Posterior cingulate gyrus (tissue), 11 donors: ENCODE measurements at places on chromosomes 1 and 21.
A peak's percentile ranks its signal among the peaks of the same experiment; 100 is the strongest.

DNA sequence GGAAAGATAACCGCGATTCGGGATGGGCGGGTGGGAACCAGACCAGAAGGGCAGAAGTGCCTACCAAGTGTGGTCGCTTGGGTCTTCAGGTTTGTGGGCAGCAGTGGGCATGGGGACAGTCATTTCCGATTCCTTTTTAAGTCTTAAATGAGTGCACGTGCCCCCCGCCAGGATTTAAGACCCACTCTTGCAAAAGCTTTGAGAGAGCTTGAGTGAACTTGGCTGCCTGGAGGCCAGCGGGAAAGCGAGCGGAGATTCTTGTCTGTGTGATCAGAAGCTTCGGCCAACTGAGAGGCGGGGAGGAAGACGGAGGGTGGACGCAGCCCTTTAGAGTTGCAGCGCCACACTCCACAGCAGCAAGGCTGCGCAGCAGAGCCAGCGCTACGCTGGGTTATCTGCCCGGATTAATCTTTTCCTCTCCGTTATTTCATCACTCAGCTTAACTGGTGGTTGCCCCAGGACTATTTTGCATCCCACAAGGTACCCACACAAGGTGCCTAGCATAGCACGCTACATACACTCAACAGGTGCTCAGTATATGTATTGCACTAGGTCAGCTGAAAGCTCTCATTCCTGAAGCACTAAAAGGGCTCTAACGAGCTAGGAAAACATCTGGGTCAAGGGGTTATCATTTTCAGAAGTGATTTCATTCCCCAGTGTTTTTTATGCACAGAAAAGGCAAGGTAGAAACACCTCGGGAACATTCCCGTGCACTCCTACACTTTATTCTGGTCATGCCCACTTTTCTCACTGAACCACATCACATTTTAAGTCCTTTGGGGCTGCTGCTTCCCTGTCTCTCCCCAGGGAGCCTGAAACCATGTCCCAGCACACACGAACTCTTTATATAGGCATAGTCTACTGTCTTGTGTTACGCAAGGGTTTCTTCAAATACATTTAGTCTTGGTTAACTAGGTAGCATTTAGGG is 1.5 kb upstream of the BATF3 start:
- peak; percentile 37 for DNase-seq

DNA sequence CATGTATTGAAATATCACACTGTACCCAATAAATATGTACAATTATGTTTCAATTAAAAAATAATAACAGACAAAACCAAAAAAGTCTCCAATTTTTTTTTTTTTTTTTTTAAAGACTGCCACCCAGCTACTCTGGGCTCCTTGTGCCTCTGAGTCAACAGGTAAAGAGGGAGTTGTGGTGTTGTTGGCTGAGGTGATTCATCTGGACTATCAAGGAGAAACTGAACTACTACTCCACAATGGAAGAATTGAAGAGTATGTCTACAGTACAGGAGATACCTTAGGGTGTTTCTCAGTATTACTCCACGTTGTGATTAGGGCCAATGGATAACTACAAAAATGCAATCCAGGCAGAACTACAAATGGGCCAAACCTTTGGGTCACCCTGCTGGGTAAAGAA is 67.9 kb downstream of the SCMH1 start:
- no peak for DNase-seq

- DNase-seq = no peak
These were observed 115.2 kb downstream of the TGFBR3 start for GRCh38 chr1:91770667-91771268.

- no peak for DNase-seq
These were observed 4.3 kb downstream of the HNRNPU start for GRCh38 chr1:244860078-244860477.

DNA sequence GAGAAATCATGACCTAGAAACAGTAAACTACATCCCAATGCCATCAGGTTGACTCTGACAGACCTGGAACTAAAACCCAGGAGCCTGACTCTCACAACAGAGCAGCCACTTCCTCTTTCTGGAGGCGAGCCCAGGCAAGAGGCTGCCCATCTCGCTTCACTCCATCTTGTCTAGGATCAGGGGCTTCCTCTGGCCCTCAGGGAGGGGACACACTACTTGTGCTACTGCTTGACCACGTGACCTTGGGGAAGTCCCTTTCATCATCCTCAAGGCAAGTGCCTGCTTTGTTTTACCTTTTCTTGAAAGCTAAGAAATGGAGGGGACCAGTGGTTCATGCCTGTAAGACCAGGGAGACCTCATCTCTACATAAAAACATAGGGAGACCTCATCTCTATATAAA is 2.6 kb upstream of the TENT5B start:
- DNase-seq = no peak

GRCh38 chr1:66275083-66275482 is 258.9 kb upstream of the SGIP1 start:
- DNase-seq = no peak

- DNase-seq = no peak
These were observed 120.4 kb upstream of the IRF2BP2 start for GRCh38 chr1:234730475-234730769.

DNA sequence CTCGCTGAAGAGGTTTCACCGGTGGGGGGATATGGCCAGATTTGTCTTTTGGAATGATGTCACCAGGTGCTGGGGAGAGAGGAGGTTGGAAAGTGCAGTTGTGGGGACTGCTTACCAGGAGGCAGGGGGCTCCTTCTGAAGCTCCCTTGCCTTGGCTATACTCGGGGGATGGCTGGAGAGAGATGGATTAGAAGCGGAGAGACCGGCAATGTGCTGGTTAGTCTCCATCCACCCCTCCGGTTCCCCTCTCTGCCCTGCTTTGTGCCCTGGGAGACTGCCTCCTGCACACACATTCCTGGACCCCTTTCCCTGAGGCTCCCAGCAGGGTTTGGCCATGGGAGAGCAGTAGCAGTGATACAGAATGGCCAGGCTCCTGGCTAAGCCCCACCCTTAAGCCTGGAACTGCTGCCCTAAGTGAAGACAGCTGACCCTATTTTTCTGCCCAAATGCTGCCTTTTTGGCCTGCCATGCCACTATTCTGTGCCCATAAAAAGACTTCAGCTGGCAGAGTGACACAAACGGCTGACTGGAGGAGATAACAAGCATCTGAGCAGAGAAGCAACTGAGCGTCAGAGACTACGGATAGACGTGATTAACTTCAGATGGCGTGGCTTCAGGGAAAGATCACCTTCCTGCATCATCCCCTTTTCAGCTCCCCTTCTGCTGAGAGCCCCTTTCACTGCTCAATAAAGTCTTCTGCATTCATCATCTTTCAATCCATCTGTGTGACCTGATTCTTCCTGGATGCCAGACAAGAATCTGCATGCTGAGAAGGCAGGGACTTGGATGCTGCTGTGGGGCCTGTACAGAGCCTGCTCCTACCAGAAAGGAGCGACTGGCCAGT is 14.5 kb upstream of the VPS13D start:
- DNase-seq = no peak

DNA sequence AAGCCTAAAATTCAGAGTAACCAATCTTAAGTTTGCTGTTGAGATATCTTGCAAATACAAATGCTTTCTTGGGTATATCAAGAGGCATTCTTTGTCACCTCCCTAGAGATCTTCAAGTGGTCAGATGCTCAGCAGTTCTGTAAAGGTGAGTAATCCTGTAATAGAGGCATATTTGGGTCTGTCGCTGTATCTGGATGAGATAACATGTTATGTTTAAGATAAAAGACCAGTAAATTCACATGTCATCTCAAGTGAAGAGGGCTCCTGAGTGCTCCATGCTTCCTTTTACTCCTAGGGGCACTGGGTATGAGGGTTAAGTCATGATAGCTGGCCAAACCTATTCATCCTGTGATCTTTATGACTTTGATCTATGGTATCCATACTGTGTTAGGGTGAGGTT is 7.5 kb downstream of the CR2 start:
- DNase-seq = no peak

- no peak for DNase-seq
These were observed 47.0 kb downstream of the F5 start for GRCh38 chr1:169538998-169539871.

DNA sequence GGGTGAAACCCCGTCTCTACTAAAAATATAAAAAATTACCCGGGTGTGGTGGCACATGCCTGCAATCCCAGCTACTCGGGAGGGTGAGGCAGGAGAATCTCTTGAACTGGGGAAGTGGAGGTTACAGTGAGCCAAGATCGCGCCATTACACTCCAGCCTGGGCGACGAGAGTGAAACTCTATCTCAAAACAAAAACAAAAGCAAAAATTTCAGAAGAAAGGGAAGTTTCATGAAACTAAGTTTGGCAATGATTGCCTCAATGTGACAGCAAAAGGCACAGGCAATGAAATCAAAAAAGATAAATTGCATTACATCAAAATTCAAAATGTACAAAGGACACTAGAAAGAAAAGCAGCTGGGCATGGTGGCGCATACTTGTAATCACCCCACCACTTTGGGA is 40.1 kb downstream of the BTF3L4 start:
- no peak for DNase-seq

DNA sequence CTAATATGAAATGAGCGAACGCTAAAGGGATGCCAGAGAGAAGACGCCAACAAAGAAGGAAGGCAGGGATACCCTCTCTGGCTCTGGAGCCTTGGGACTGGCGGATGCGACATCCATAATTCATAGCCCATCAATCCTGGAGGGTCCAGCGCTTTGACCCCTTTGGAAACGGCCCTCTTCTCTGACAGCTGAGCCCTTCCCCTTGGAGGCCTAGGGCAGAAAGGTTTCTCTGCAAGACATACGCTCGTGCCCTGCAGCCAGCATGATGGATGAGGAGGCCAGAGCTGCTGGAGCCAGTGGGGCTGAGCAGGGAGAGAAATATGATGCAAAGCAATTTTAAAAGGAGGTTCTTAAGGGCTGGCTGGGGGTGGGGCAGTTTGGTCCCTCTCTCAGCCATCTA is 22.2 kb downstream of the OPTC start:
- DNase-seq = no peak

- no peak for DNase-seq
These were observed 31.3 kb upstream of the TRABD2B start for GRCh38 chr1:48028218-48029069.

DNA sequence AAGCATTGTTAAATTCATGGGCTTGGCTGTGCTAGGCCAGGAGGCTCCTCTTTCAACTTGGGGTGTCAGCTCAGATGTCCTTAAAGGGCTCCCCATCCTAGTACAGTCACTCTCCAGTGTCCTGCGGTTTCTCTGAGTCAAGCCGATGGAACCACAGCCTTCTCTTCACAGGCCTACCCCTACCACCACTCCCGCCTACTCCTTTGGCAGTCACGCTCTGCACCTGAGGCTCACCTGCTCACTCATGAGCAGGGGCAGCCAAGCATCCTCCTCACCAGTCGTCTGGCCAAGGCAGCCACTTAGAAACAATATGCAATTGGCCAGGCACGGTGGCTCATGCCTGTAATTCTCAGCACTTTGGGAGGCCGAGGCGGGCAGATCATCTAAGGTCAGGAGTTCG is 3.6 kb downstream of the ACOT7 start:
- DNase-seq = no peak

DNA sequence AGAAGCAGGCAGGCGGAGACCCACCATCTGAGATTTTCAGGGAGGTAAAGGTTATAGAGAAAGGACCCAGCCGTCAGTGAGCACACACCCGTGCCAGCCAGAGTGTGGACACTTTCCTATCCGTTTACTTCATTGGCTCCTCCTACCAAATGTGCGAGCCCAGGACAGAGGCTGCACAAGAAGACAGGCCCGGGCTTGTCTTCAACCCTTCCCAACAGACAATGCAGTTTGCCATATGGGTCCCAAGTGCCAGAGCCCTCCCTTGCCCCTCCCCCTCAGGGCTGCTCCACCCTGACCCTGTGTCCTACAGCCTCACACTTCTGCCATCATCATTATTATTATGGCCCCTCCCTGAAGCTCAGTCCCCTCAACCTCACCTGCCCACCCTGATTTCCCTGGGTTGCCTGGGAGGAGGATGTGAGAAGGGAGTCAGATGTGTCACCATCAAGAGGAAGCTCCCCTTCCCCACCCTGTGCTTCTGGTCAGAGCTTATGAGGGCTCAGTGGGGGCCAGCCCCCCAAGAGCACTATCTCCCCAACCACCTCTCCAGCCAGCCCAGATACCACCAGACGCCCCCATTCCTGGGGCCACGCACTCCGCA is 9.4 kb downstream of the LAPTM5 start:
- DNase-seq = peak; percentile 68

DNA sequence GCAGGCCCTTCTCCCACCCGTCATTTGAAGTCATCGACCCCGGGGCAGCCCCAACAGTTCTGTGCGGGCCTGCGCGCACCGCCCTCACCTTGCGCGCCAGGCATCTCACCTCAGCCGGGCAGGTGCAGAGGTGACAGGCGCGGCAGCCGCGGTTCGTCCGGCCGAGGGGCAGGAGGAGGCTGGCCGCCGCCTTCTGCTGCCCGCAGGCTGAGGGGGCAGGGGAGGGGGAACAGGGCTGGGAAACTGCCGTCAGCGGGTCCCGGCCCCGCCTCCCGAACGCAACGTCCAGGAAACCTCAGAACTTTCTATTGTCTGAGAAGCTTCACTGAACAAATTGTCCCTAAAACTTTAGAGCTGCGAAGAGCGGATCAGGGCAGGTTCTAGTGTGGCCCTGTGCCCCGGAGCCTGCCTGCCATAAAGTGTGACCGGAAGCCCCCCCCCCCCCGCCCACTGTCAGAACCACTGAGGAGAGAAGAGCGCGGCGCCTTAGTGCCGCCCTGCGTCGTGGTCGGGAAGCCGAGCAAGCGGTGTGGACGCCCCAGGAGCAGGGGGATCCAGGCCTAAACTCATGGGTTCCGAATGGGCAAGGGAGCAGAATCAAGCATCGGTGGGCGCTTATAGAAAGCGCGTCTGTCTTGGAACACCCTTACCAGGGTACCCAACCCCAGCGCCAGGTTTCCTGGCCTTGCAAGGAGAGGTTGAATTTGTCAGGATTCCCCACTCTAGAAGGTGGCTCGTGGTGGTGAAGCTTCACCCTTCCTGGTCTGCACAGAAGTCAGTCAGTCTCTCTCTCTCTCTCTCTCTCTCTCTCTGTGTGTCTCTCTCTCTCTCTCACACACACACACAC is 13.3 kb upstream of the TBX15 start:
- DNase-seq = no peak

- DNase-seq = no peak
These were observed 100.1 kb downstream of the HLX start for GRCh38 chr1:220979371-220979770.

- DNase-seq = peak; percentile 38
These were observed 63.6 kb downstream of the EPHB2 start for GRCh38 chr1:22773981-22774832.

- DNase-seq = no peak
These were observed 10.0 kb upstream of the TNFRSF8 start for GRCh38 chr1:12052997-12053686.

DNA sequence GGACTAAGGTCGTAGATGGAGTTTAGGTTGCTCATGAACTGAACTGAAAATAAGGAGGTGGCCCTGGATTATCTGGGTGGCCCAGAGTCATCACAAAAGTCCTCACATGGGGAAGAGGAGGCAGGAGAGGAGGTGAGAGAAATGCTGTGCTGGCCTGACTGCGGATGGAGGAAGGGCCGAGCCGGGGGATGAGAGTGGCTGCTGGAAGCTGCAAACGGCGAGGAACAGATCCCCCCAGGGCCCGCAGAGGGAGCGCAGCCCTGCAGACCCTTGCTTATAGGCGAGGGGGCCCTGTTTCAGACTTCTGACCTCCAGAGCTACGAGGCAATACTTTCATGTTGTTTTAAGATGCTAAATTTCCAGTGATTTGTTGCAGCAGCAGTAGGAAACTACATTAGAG is 102.7 kb upstream of the C1orf174 start:
- DNase-seq = no peak
